ENCODE measurements at places on chromosomes 7 and 10.

- no peak for DNase-seq
Measured at GRCh38 chr10:126171555-126171954, 216.7 kb downstream of the ADAM12 start.

GRCh38 chr10:126919426-126919825 lies 14.2 kb downstream of the DOCK1 start:
- DNase-seq = no peak

- no peak for DNase-seq
Measured at GRCh38 chr10:131784363-131785120, 116.3 kb upstream of the PPP2R2D start.

DNA sequence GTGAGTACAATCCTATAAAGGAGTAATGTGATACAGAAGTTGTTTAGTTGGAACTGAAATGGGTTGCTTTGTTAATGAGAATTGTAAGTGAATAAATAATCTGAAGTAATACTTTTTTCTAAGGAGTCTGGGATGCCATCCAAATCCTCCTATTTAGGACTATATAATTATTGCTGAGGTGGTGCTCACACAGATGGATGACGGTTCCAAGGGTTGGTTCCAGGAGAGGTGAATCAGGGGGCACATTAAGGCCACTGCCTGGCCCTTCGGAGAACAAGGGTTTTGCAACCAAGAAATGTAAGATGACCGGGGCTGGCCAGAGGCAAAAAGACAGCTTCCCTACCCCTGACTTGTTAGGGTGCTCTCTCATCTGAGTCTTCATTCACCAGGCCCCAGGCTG lies 352.7 kb downstream of the PHTF2 start:
- DNase-seq = no peak

DNA sequence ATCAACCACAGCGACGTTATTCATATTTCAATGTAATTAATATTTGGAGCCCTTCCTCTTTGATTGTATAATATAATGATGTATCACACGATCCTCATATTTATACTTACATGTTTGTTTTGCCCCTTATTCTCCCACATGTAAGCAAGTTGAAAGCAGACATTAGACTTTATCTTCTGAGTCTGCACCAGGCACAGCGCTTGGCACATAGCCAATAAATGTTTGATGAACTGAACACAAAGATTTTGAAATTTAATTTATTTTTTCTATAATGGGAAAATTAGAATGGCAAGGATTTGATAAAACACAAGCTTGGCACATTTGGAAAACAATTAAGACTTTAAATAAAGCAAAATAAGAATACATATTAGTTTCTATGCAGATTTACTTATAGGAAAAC lies 31.6 kb downstream of the ZFAND4 start:
- no peak for DNase-seq

DNA sequence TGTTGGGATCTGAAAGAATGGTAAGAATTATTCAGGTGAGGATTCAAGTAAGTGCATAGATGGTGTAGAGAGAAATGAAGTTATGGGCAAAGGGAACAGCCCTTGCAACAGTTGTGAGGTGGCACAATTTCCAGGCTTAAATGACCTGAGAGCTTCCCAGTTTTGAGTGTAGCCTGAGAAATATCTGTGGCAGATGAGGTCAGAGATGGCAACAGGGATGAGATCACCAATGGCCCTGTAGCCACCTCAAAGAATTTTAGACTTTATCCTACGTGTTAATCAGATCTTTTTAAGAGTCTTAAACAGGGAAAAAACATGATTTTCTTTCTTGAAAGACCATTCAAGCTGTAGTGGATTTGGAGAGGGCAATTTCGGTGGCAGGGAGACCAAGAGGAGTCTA lies 1.9 kb upstream of the NRF1 start:
- DNase-seq = no peak

DNA sequence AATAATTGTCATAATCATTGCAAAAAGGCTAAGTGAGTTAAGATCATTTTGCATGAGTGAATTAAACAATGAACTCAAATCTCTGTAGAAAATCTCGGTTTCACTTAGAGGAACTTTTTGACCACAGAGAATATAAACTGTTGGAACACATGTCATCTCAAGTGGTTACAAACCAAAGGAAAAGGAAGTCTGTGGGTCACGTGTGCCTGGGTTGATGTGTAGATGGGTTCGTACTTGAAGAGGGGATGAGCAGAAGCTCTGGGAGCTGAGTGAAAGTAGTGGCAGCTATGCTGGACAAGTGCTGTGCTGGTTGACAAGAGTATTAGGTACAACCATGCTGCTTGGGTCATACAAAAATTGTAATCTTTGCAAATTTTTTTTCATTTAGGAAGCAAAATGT lies 35.0 kb downstream of the GLRX3 start:
- DNase-seq = peak; percentile 89

DNA sequence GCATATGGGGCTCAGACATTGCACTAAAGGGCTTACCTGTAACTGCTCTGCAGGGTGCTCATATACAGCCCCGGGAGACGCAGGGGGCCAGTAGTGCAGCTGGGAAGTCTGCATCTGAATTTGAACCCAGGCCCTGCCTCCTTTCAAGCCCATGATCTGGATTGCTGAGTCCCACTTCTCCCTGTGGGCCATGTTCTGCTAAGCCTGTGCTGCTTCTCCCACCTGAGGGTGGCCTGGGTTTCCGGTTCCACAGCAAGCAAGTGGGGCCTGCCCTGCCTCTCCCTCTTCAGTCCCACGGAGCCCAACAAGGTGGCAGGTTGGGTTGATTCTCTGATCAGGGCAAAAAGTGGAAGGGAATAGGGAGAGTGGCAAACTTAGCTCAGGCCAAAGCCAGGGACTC lies 56.6 kb upstream of the GDF10 start:
- no peak for DNase-seq

GRCh38 chr10:110502851-110503301 lies 5.2 kb downstream of the DUSP5 start:
- DNase-seq = peak; percentile 73

GRCh38 chr7:66736892-66737291 lies 3.6 kb upstream of the RABGEF1 start:
- no peak for DNase-seq

DNA sequence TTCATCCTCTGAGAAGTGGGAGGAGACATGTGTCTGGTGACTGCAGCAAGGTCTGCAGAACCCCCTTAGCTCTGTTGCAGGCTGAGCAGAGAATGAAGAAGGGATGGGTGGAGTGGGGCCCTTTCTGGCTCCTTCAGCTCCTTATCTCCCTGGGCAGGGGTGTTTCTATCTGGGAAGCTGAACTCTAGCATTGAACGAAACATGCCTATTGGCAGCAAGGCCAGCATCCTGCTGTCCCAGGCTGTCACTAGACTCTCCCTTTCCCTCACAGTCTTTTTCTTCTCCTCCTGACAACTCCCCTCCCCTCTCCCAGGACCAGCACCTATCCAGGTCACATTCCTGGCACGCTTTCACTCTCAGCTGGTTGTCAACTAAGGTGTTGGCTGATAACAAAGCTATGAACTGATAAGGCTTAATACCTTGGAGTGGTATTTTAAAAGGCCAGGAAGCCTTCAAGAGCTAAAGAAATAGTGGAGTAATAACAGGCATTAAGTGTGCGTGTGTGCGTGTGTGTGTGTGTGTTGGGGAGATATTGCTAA lies 128.8 kb upstream of the FZD8 start:
- DNase-seq = no peak

DNA sequence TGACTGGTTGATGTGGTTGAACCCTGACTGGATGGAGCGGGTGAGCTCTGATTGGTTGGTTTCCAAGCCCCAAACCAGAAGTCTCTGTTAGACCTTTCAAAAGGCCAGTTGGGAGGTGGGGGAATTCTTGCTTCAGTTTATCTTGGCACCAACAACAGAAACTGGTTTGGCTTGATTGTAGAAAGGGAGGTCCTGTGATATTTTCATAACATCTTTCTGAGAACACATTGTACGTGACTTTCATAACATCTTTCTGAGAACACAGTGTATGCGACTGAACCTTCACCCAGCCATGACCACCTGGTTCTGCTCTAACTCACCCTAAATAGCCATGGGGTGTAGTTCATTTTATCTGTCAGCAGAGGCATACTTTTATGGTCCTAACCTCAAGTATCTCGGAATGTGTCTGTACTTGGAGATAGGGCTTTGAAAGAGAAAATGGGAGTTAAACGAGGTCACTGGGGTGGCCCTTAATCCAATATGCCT lies 88.3 kb downstream of the GALNT17 start:
- peak; percentile 21 for DNase-seq

DNA sequence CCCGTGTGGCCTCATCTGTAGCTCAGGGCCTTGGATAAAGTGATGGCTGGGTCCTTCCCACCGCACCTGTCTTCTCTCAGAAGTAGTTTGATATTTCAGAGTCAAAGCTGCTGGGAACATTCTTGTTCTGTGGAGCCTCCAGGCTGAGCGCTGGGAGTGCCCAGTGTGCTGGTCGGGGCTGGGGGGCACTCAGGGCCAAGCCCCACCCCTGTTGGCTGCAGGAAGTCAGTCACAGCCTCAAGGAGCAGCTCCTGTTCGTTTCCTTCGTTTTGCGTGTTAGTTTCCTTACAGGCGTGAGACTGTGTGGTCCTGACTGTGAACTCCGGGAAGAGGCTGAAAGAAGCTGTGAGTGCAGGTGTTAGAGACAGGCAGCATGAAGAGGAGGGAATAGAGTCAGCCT lies 33.2 kb downstream of the POR start:
- DNase-seq = no peak

DNA sequence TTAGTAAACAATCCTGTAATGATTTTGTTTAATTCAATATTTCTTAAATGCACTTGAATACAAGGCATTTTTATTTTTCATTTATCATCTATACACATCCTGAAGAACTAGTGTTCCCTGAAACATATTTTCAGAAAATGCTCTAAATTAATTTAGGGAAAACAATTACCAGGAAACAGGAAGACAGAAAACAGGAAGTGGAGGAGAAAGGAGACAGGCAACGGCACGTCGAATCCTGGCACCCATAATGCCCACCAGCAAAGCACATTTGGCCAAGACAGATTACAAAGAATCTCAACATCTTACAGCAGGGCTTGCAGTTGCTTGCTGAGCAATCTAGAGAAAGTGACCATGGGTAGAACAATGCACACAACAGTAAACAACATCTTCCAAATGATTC lies 571.1 kb downstream of the GRID1 start:
- DNase-seq = no peak

- DNase-seq = no peak
Measured at GRCh38 chr7:142077762-142078161, 33.8 kb upstream of the MGAM2 start.

- no peak for DNase-seq
Measured at GRCh38 chr7:149285603-149286002, 23.6 kb downstream of the ZNF783 start.

DNA sequence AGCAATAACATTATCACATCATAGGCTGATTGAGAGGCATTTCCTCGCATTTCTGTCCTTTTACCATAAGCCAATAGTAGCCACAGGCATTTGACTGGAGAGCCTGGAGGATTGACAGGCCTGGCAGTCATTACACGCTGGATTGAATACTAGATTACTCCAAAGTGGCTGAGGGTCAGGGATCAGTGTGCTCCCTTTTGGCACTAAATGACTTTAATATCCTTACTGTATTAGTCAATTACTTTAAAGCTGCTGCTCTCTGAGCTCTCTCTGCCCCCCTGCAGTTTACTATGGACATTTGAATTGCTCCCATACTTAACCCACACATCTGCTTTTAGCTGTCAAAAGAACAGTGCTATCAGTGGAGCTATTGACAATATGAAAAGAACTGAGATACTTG lies 302.0 kb downstream of the TFEC start:
- DNase-seq = no peak

Data from MM.1S (cell line).